AG10803 (cell line): ENCODE measurements at places on chromosomes 1 and 21.

- DNase-seq = peak; percentile 2
Observed at GRCh38 chr1:114061121-114061830, 82.0 kb downstream of the OLFML3 start.

GRCh38 chr1:107486349-107486748, 345.5 kb downstream of the NTNG1 start:
- DNase-seq = no peak

DNA sequence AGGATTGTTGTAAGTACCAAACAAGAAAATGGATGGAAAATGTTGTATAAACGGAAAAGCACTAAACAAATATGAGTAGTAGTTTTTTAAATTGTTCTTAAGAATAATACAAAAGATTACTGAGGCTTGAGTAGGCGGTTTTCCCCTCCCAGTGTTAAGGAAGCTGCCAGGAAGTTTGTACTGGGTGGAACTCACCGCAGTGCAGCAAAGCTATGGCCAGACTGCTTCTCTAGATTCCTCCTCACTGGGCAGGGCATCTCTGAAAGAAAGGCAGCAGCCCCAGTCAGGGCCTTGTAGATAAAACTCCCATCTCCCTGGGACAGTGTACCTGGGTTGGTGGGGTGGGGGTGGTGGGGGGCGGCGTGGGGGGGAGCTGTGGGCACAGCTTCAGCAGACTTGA, 58.7 kb downstream of the XCL2 start:
- peak; percentile 80 for DNase-seq

DNA sequence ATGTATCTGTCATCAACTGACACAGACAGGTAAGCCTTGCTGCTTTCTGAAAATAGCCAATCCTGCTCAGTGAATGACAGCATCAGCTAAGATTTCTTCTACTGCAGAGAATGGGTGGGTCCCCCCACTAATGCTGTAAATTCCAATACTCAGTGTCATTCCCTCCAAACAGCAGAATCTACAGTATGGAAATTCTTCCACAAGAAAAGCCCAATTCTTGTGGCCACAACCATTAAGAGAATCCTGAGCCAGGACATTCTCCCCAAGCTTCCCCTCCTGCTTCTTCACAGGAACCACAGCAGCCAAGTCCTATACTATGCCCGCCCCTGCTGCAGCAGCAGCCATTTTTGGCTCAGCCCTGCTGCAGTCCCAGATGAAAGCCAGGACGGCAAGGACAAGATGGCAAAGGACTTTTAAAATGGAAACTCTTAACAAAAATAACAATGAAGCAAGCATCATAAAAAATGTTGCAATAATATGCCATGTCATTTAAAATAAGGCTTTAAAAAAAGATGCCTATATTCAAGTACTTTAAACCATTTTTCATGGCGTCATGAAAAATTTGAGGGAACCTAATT, 26.8 kb downstream of the EIF4G3 start:
- peak; percentile 98 for DNase-seq

DNA sequence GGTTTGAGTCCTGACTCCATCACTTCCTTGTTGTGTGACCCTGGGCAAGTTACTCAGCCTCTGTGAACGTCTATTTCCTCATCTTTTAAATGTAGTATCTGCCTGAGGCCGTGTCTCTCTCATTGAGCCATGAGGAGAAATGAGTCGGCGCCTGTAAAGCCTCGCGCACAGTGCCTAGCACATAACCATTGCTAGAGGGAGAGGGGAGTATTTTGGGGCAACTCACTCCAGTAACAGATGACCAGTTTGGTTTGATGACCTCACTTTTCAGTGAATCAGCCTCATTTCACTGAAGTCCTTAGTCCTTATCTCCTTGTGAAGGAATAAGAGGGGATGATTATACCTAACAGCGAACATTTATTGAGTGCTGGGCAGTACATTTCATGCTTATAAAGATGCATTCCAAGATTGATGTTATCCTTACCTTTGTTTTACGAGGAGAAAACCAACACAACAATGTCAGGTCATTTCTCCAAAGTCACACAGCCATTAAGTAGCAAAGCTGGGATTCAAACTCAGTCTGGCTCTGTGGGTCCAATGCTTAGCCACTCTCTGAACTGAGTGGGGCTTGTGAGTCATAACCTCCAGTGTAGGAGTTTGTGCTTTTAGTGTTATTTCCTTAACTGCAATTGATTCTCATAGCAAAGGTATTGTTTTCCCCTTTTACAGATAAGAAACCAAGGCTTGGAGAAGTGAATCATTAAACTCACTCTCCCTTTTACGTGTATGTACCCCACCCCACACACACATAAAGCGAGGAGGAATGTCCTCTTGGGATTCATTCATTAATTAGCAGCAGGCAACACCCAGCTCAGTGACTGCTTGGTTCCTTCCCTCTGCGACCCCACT, 25.9 kb downstream of the KCNC4 start:
- peak; percentile 74 for DNase-seq

GRCh38 chr21:34590520-34590919, 24.4 kb downstream of the RCAN1 start:
- DNase-seq = no peak

- no peak for DNase-seq
Observed at GRCh38 chr1:202068596-202068995, 54.1 kb upstream of the GPR37L1 start.

DNA sequence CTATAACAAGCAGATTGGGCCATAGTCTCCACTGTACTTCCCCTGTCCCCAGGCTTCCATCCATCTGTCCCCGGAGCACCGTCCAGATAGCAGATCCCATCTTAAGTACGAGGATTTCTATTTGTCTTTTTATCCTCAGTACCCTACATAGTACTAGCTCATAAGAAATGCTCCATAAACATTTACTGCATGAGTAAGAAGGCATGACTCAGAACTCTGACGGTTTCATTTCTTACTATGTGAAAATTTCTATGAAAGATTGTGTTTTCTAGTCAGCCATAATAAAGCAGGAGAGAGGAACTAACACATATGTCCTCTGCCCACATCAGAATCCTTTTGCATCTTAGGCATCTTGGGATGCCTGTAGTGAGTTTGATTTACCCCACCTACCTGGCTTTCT, 49.5 kb downstream of the CHD1L start:
- DNase-seq = peak; percentile 77
